ENCODE measurements at places on chromosomes 7 and 10.

GRCh38 chr7:151089893-151090730, 3.8 kb downstream of the AGAP3 start:
- peak; percentile 40 for DNase-seq

GRCh38 chr10:84329986-84330651, 1.7 kb downstream of the CCSER2 start:
- no peak for DNase-seq

DNA sequence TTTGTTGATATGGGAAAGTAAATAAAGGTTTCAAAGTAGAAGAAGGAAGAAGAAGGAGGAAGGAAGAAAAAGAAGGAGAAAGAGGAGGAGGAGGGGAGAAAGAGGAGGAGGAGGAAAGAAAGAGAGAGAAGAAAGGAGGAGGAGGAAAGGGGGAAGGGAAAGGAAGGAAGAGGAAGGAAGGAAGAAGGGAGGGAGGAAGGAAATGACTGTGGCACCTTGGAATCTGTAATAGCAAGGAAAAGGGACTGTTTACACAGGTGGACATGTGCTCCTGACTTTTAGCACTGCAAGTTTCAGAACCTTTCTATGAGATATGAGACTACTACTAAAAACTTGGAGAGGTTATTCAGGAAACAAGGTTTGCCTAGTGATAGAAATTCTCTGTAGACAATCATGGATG, 153.2 kb downstream of the BTAF1 start:
- DNase-seq, result no peak

GRCh38 chr7:66557214-66558200, 71.2 kb upstream of the KCTD7 start:
- peak; percentile 94 for DNase-seq

GRCh38 chr10:119120413-119120867, 16.5 kb downstream of the DENND10 start:
- no peak for DNase-seq

DNA sequence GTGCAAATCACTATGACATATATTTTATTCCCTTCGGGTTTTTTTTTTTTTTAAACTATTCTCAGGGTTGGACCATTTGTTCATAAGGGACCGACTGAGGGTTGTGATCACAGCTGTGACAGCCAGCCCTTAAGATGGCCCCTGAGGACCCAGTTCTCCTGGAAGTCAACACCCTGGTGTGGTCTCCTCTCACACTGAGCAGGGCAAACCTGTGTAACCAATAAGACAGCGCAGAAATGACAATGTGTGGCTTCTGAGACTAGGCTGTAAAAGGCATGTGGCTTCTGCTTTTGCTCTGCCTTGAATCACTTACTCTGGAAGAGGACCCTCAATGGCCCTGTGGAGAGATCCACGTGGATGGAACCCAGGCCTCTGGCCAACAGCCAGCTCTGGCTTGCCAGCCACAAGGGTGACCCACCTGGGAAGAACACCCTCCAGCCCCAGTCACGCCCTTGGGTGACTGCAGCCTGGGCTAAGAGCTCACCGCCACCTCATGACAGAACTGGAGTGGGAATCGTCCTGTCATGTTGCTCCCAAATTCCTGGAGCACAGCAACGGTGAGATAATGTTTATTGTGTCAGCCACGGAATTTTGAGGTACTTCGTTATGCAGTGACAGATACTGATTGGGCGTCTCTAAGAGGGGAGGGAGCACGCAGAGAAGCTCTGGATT, 127.1 kb downstream of the CLEC2L start:
- no peak for DNase-seq

DNA sequence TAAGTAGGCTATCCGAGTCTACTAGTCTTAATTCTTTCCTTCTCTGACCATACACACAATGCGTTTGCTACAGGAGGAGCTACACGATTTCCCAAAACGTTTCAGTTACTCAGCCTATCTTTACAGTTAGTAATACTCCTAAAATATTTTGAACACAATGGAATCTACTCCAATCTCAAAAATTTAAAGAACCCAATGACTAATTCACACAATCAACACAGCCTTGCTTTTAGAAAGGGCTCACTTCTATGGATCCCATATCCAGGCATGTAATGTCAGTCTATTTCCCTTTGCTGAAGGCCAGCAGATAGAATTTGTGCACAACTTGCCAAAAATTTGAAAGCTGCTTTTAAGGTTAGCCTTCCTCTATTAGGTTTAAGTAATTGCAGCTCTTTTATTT, 107.2 kb downstream of the VPS41 start:
- no peak for DNase-seq

GRCh38 chr7:118082506-118082905, 101.5 kb upstream of the LSM8 start:
- no peak for DNase-seq

DNA sequence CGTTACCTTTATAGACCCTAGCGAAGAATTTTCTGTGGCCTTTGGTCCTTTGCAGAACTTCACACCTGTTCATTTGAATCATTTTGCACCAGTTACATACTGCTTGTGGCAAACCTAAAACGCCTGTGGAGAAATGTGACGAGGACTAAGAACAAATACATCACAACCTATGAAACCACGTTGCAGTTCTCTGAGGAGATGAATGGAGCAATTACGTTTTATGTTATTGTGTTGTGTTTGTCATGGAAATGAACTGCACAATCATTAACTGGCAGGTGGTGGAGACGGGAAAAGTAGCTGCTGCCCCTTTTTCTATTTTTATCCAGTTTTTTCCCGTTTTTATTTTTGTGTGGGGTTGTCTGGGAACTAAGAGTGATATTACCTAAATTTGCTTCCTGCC, 505.5 kb downstream of the SDK1 start:
- no peak for DNase-seq

Data from H7 (cell line).